Stimulated activated naive CD8-positive, alpha-beta T cell treated with anti-CD3 and anti-CD28 coated beads, Interleukin-15, Interleukin-2, amounts not matched to agents 100 U/mL and 50 U/mL, for 24 hours (primary cell): ENCODE measurements at places on chromosomes 2 and 18.

- no peak for DNase-seq
Observed at GRCh38 chr18:62301322-62301721, 23.8 kb upstream of the TNFRSF11A start.

DNA sequence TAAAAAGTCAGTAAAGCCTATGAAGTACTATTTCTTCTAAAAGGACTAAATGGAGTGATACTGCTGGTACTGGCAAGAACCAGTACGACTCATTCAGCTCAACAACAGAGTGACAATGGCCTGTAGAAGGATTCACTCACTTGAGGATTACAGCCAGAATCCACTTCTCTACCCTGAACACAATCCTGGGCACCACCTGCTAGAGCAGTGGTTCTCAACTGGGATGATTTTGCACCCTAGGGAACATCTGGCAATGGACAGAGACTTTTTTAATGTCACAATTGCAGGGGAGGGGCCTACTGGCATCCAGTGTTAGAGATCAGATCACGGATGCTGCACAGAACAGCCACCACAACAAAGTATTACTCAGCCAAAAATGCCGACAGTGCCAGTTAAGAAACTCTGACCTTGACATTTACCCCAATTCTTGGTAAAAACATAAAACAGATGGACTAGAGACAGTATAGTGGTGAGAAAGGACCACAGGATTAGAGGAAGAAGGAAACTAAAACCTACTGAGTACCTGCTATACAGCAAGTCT lies 5.0 kb downstream of the SPIRE1 start:
- DNase-seq: peak; percentile 15

DNA sequence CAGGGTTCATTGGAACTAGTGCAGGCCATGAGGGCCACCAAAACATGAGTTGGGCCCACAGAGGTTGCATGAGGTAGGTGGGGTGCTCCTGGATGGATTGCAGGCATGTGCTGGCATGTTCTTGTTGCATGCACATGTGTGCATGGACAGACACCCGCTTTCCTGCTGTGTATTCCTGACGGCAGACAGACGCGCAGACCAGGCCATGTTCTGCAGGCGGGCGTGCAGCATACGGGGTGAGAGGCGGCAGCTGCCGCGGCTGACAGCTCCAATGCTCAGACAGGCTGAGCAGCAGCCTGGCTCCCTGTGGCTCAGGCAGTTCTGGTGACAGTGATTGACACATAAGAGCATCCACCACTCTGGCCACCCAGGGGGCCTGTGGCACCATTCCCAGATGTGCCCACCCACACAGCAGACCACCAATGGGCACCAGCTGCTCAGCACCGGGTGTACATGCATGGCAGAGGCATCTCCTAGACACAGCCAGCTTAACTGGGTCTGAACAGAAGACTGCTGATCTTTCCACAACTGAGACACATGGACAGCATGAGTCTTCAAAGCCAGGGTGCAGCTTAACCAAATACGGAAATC lies 21.2 kb downstream of the HS1BP3 start:
- DNase-seq: no peak

DNA sequence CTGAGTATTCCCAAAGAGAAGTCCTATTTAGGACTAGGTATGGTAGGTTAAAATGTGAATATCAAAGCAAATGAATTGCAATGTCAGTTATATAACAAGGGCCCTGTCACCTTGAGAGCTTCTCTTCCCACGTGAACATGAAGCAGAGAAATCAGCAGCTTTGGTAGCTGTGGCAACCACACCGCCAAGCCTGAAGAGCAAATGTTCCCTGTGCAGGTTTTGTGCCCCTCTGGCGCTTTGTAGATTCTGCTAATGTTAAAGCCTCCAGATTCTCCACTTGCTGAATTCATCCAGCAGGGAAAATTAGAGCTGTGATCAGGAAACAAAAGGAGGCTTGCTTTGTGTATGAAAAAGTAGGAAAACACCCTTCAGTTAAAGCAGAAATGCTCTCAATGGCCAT lies 322.6 kb downstream of the RBM43 start:
- no peak for DNase-seq

GRCh38 chr2:26988058-26988860 lies 17.8 kb downstream of the MAPRE3 start:
- DNase-seq: no peak

DNA sequence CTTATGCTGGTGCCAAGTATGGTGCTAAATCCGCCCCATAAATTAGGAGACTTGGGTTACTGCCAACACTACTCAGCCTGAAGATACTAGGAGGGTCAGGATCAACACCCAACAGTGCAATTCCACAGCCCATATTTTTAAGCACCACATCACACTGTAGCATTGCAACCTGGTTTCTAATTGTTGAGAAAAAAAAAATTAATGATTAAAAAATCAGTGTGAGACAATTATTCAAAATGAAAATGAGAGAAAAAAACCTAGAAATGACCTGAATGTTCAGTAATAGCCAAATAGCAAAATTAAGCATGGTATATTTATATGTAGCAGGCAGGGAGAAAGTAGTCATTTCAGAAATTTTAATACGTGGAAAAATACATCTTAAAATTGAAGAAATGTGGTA lies 29.2 kb upstream of the HNRNPLL start:
- DNase-seq: no peak

DNA sequence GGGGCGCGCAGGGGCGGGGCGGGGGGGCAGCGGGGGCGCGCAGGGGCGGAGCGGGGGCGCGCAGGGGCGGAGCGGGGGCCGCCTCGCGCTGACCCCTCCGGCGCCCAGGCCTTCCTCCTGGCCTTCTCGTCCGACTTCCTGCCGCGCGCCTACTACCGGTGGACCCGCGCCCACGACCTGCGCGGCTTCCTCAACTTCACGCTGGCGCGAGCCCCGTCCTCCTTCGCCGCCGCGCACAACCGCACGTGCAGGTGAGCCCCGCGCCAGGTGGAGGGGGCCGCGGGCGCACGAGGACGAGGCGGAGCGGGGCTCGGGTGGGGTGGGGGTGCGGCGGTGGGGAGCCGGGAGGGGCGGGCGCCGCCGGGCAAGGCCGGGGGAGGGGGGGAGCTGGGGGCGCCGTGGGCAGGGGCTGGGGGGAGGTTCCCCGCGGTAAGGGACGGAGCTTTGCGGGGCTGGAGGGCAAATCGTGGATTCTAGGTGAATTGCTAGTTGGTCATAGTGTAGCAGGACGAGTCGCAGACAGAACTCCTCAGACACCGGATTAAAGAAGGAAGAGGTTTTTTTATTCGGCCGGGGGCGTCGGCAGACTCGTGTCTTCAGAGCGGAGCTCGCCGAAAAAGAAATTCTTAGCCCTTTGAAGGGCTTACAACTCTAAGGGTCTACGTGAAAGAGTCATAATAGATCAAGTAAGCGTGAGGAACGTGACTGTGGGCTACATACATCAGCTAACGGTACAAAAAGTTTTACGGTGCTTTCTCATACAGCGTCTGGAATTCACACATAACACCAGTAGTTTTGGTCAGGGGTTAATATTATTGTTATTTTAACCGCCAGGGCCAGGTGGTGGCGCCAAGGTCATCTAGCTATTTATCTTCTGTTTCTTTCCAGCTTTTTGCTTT lies 29.9 kb downstream of the ANO7 start:
- peak; percentile 51 for DNase-seq

DNA sequence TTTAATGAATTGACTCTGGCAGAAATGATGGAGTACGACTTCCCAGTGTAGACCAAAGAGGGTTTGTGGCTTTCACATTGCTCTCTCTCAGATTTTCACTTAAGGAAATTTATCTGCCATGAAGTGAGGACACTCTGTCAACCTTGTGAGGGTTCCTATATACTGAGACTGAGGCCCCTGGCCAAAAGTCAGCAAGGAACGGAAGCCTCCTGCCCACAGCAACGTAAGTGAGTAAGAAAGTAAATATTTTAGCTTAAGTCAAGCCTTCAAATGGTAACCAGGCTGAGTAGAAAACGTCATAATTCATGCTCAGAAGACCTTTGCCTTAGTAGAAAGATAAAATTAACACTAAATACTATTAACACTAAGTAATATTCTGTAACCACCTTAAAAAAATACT lies 1080.5 kb upstream of the ACVR2A start:
- no peak for DNase-seq
